Daoy (cell line): ENCODE measurements at places on chromosomes 16 and 17.
A peak's percentile ranks its signal among the peaks of the same experiment; 100 is the strongest.

GRCh38 chr17:82019690-82020571 lies 2.7 kb downstream of the CENPX start:
- peak; percentile 67 for DNase-seq

DNA sequence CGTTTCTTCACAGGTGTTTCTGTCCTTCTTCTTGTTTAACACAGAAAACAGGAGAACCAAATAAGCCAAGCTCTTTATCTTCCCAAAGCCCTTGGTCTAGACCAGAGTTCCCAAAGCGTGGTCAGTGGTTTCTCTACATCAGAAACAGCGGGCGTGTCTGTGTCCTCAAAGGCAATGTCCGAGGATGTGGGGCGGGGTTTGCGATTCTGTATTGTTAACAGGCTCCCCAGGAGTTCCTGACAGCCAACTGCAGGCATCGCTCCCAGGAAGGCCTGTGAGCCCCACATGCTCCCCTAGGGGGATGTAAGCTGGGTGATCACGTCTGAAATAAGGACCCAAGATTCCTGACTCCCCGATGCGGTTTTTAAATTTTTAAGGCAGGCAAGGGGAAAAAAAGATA lies 28.4 kb upstream of the SLC25A19 start:
- DNase-seq = no peak

DNA sequence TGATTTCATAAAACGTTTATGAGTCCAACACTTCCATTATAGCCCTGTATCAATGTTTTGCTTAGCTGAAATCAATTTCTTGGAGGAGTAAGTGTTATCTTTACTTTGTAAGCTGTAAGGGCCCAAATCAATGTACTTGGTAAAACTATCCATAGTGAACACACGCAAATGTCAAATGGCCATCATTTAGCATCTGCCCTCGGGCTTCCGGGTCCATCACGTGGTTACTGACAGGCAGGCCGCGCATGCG lies 687 bp upstream of the NARF start:
- no peak for DNase-seq

DNA sequence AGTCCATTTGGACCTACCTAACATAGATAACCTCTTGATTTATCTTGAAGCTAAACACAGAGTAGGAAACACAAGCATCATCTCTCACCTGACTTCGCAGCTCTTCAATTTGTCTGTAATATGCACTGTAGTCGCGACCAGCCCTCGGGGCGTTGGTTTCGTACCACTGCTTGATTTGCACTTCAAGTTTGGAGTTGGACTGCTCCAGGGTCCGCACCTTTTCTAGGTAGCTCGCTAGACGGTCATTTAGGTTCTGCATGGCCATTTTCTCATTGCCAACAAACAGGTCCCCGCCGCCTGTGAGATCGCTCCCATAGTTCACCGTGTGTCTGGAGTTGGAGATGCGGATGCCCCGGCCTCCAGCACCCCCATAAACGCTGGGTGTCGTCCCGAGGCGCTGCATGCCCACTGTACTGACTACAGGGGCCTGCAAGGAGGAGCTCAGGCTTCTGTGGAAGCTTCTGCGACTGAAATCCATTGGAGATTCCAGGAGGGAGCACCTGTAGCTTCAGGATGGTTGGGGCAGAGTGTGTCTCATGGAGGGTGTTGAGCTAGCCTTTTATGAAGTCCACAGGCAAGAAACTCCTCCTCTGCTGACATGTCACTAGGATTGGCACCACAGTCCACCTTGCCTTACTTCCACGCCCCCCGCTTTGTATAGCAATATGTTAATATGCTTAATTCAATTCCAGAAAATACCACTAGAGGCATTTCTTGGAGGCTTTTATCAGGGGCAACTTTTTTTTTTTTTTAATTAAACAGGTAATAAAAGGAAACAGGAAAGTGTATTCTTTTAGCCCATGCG lies at the start of gene KRT20:
Gene KRT20 (minus strand): TSS at position 535 of the 805 bp plus-strand sequence. CDS start 57 bp downstream, at position 478.
- DNase-seq = no peak

DNA sequence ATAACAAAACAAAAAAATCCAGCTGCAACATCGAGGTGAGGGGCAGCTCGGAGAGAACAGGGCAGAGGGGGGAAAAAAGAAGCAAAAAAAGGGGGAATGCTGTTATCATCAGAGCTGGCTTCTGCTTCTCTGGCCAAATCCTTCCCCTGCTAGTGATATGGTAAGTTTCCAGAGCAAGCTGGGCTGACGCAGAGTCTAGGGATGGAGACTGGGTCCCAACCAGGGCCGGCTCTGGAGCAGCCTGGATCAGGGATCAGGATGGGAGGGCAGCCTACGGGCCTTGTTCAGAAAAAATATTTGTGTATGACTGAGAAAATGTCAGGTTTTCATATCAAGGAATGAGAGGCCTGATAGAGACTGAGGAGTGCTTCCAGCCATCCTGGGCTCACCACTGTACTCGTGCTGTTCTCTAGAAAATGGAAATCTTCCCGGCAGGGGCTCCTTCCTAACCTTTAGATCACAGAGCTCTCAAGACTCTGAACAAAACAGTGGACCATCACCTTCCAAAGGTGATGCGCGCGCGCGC lies 726 bp upstream of the C1QTNF1 start:
- DNase-seq = no peak

- DNase-seq = no peak
Measured at GRCh38 chr16:85309656-85310587, 197.7 kb upstream of the CIBAR2 start.
